Fibroblast of skin of abdomen (primary cell): ENCODE measurements at places on chromosomes 4 and X.

DNA sequence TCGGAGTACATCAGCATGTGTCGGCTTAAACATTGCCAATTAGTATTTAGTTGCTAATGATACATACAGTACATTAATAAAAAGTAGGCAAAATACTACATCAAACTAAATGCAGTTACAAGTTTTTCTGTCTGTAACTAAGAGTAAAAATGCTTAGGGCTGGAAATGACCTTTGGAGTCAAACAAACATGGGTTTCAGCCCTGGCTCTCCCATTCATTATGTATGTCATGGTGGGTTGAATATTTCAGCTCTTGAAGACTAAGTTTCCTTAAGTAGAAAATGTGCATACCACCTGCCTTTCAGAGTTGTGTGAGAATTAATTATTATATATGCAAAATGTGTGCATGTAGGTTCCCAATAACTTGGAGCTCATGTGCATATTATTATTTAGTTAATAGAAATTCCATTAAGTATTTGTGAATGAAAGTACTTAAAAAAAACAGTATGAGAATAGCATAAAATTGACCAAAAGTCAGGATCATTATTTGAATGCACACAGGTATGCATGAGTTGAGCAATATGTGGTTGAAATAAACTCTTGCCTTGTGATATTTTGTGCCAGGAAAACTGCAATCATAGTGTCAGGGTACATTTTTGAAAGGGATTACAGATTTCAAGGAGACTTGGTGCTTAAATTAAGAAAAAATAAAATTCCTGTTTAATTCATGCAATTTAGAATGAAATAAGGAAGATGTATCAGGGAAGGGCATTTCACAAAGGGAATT lies 2048.7 kb downstream of the PCDH7 start:
- no peak for DNase-seq

DNA sequence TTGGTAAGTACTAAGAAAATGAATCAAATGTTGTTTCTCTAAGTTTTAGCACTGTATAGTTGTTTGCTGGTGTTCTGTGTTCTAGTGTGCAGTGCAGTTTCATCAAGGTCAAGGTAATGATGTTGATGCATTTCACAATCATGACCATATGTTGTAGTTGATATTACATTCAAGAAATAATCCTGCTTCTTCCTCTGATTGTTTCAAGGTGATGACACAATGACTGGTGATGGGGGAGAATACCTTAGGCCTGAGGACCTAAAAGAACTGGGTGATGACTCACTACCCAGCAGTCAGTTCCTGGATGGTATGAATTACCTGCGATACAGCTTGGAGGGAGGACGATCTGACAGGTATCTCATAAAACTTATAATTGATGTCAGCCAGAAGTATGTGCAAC lies 261.6 kb downstream of the ANK2 start:
- DNase-seq = no peak

GRCh38 chr4:4256799-4257198 lies 8.8 kb upstream of the TMEM128 start:
- no peak for DNase-seq

- no peak for DNase-seq
Observed at GRCh38 chr4:829291-829690, 3.4 kb upstream of the CPLX1 start.

GRCh38 chrX:30593440-30594200 lies 16.1 kb upstream of the TASL start:
- DNase-seq = no peak

DNA sequence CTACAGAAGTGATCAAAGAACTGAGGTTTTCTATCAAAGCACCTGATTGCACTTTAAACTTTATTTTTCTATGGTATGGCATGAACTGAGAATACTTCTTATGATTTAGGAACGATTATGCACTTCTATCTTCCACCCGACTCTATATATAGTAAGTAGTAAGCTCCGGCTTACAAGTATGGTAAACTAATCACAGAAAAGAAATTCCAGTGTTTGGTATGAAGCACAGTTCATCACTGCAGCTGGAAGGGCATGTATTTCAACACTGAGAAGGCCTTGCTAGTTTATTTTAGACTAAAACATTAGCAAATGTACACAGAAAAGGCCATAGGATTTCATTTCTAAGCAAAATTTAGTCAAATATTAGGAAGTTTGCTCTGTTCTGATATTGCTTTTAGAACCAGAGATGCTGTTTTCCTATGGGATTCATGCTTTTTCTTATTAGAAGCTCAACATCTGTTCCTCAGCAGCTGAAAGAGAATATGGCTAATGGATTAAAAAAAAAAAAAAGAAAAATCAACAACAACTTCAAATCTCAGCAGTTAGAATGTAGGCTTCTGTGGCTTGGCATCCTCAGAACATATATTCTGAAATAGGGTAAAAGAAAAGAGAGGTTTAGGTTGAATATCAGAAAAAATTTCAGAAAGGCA lies 273.5 kb downstream of the C4orf33 start:
- DNase-seq = no peak

DNA sequence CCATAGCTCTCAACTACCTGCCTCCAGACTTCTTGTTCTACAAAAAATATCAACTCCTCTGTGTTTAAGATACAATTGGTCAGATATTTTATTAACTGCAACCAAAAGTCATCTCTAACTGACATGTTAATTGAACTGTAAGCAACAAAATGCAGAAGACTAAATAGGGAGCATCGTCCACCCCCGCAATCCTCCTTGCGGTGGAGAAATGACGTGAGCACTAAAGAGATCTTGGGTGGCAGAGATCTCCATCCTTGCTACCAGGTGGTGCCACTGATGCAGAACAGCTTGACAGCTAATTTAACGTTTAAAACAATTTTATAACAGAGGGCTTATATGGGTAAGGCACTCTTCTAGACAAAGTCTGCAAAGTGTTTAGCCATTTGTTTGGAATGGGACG lies 164.4 kb upstream of the FTHL17 start:
- DNase-seq = no peak

DNA sequence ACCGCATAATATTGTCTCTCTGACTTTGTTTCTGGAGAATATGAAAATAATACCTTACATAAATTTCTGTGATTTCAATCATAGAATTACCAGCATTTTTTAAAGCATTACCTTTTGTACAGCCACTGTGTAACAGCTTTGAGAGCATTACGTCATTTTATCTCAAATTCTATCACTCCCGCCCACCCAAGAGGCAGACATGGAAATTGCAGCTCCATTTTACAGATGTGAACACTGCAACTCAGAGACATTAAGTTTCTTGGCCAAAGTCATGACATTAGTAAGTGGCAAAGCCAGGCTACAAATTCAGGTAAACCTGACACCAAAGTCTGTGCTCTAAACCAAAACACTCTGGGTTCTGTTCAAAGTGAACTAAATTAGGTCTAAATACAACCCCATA lies 33.6 kb upstream of the KDR start:
- DNase-seq = no peak

- DNase-seq = no peak
Observed at GRCh38 chr4:85151371-85151770, 184.9 kb upstream of the WDFY3 start.
